ENCODE measurements at places on chromosomes 2 and 18. TPM values are rescaled to one million over a fixed set of nuclear protein-coding genes. Genes with fewer than 3 reads are reported as not detected.
A peak's percentile ranks its signal among the peaks of the same experiment; 100 is the strongest.

DNA sequence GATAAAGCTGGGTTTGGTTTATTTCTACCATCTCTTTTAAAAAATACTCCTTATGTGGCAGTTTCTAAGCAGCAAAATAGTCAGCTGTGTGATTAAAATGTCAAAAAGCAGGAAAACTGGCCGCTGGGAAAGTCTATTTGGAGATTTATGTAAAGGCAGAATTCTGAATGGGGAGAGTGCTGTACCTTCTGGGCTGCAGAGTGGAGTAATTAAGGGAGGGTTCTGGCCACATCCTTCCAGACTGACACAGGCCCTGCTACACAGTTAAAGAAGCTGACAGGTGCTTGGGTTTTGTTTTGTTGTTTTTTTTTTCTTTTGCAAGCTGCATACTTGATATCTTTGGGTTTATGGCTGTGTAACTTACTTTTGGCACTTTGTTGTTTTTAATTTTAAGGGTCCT, 157.2 kb downstream of the WDSUB1 start:
- no peak for DNase-seq

- DNase-seq, result no peak
Observed at GRCh38 chr18:75208836-75209128, 157 bp downstream of the PTGR3 start.

GRCh38 chr2:64402876-64403275, 51.1 kb upstream of the LGALSL start:
- DNase-seq, result no peak

DNA sequence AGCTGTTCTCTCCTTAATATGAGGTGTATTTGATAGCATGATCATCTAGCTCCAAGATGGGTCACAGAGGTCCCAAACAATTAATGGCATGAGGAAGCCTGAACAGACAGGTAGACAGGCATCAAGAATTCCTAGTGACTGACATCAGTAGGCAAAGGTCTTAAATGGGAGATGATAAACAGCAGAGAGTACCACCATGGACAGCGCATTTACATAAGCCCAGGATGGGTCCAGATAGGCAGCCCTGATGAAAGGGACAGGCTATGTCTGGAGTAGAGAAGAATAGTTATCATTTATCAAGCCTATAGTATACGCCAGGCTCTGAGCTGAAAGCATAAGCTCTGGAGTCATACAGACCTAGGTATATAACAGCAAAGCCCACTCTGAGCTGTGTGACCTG, 434.7 kb upstream of the SETBP1 start:
- no peak for DNase-seq

DNA sequence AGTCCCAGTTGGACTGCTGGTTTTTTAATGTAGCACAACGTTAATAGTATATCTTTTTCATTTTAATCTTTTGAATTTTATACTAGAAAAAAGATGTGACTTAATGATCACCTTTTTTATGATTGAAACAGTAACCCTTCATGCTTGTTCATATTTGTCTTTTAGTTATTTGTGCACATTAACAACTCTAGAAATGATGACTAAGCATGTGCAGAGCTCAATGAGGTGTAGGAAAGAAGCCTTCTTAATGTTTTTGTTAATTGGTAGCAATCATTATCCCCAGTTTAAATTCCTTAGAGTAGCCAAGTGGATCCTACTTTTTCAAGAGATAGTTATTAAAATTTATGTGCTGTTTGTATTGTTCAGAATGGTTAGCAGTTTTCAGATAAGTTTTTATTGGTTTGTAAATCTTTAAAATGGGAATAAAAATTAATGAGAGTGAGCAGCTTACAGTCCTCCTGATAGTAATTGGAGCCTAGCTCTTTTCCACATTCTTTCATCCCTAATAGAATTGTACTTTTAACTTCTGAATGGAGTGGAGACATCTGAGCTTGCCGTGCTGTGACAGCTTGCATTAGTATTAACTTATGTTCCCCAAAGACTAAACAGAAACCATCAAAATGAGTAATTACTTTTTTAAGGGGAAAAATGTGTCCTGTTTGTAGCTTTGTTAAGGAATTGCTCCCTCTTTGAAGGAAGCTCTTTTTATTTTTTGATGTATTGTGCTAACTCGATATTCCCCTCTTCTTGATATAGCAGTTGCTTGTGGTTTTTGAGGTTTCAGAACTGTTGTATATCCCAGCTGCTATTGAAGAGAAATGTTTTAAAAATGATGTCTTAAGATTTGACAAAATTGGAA, 17.3 kb downstream of the PIK3C3 start:
- no peak for DNase-seq

DNA sequence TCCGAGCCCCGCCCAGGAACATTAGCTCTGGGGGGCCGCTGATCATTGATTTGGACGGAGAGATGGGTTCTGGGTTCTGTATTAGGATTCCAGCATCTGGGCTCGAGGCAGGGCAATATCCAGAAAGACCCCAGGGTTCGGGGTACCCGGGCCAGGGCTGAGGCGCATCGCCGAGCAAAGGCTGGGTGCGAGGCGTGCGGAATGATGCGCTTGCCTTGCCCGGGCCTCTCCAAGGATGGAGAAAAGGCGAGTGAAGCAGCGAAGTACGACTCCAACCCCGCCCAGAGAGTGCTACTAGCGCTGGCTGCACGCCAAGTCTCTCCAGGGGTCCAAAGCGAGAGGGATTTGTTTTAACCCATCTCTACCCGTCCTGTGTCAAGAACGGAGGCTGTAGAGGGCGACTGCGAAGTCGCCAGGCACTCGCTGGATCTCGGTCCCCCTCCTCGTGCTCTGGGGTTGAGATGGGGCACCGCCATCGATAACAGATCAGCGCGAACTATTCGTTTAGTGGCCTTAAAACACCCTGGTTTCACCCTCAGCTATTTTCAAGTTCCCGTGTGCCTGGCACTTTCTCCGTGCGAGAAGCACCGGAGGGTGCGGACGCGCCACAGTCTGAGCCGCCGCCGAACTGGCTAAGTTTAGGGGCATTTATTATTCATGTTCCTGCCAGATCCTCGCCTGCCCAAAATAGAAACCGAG, 1.9 kb downstream of the ADCYAP1 start:
- no peak for DNase-seq

- DNase-seq, result no peak
Observed at GRCh38 chr2:41657226-41657625, 390.6 kb upstream of the PKDCC start.

GRCh38 chr2:85706599-85707296, 12.6 kb downstream of the GNLY start:
- no peak for DNase-seq

DNA sequence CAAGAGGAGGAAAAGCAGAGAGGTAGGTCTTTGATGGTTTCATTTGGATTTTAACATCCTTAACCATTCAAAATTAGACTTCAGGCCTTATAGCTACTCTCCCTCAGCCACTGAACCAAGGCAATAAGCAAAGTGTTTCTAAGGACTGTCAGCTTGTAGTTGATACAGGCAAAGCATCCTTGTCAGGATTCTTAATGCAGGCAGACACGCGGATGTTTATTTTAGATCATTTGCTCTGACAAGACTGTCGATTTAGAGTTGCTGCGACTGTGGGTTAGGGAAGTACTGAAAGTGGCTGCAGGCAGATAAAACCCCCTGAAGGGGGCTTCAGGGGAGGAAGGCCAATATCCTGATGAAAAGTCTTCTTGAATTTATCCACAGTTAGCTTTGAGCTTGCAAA, 46.6 kb downstream of the CDH20 start:
- DNase-seq, result no peak

- peak; percentile 63 for DNase-seq
Observed at GRCh38 chr2:219475697-219476651, 22.7 kb upstream of the GMPPA start.

Gene CSRNP3
- total RNA-seq, result not detected

Gene PROKR1
- total RNA-seq, result 0.09 TPM

Gene CNOT9
- 135 TPM for total RNA-seq

Gene ASB18
- not detected for total RNA-seq

Gene AP1S3
- total RNA-seq, result 15.4 TPM

Gene OTOS
- not detected for total RNA-seq
